Kidney epithelial cell (primary cell): ENCODE measurements at places on chromosomes 6 and 20. TPM values are rescaled to one million over a fixed set of nuclear protein-coding genes. Genes with fewer than 3 reads are reported as not detected.

Gene MAK
- total RNA-seq, result 0.14 and 0.17 TPM in 2 replicates

GRCh38 chr20:63567386-63568169 lies 6.5 kb downstream of the HELZ2 start:
- no peak for DNase-seq

Gene NRSN1
- not detected in 2 replicates for total RNA-seq

DNA sequence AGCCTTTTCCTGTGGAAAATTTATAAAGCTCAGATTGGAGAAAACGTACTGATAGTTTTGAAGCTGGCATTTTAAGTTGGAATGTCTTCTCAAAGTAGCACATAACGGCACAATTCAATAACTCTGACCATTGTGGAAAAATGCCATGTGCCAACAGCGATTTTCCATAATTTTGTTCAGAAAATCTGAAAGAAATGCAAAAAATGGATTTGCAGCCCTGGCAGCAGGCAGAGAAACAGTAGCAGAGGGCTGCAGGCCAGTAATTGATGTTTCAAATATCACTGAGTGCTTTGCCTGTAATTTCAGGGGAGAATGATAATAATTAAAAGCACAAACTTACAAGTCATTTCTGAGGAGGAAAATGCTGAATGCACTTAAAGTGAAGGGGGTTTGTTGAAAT lies 507.4 kb downstream of the MAFB start:
- no peak for DNase-seq

- DNase-seq, result no peak
Observed at GRCh38 chr6:105482227-105482844, 79.5 kb upstream of the PREP start.

- DNase-seq, result no peak
Observed at GRCh38 chr6:54428431-54428830, 120.2 kb downstream of the TINAG start.

- no peak for DNase-seq
Observed at GRCh38 chr20:57473246-57474048, 51.5 kb downstream of the CTCFL start.

Gene TAGAP
- total RNA-seq, result 0.96 and 1.2 TPM in 2 replicates

DNA sequence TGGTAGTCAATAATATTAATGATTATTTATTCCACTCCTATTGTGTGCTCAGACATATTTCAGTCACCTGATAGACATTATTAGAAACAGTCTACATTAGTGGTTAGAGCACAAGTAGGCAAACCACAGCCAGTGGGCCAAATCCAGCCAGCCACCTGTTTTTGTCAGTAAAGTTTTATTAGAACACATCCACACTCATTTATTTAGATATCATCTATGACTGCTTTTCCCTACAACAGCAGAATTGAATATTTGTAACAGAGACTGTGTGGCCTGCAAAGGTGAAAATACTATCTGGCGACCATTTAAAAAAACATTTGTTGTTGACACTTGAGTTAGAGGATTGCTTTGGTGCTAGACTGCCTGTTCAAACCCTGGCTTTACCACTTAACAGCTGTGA lies 220.0 kb upstream of the ZFP64 start:
- DNase-seq, result no peak

Gene SIGLEC1
- total RNA-seq, result not detected in 2 replicates

GRCh38 chr20:2485661-2486060 lies 15.1 kb upstream of the SNRPB start:
- DNase-seq, result no peak
